Naive thymus-derived CD8-positive, alpha-beta T cell (primary cell): ENCODE measurements at places on chromosomes 6 and 20.

- no peak for DNase-seq
Measured at GRCh38 chr6:133460101-133460500, 218.9 kb downstream of the EYA4 start.

- no peak for DNase-seq
Measured at GRCh38 chr6:30947231-30947630, 6.5 kb downstream of the MUCL3 start.

GRCh38 chr20:46207793-46208192, 89.7 kb downstream of the CD40 start:
- no peak for DNase-seq

- DNase-seq, result no peak
Measured at GRCh38 chr6:147528511-147529145, 20.1 kb downstream of the SAMD5 start.

GRCh38 chr6:142523515-142524375, 221.9 kb downstream of the ADGRG6 start:
- no peak for DNase-seq

DNA sequence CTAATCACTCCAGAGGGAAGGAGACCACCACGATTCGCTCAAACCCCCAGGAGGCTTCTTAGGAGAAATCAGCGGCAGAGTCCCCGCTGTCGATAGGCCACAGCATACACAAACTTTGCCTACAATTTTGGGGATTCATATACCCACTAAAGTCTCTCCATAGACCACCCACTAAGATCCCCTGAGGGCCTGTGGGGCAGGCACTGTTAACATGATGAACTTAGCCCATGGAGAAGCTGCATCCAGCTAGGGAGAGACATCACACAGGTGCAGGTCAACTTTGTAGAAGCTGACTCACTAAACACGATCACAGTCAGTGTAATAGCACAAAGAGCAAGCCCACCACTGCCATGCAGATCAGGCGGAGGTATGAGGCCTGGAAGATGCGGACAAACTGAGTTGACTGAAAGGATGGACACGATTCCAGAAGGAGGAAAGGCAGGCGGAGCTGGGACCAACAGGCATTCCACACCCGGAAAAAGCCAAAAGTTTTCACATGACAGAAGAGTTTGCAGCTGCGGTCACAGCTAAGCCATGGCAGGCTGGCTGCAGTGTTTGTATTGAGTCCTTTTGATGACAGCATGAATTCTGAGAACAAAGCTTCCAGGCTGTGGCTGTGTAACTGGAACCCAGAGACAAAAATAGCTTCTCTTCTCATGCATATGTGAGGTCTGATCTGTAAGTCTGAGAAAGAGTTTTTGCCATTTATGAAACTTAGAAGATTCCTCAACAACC, 75.7 kb upstream of the QKI start:
- no peak for DNase-seq

DNA sequence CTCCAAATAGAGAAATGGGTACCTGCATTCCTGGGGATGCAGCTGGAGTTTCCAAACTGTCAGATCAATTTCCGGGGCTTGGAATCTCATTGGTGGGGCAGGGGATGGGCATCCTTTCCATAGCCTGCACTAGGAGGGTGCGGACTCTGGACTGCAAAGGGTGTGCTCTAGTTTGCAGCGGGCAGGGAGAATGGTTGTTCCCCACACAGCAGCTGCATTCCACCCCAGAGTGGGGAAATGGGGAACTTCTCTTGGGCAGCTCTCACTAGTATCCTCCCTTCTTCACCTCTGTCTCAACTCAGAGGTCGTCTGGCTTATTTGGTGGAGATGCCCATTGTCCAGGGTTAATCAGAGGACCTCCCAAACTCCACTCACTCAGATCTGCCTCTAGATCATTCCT, 34.5 kb upstream of the CDKN1A start:
- no peak for DNase-seq

GRCh38 chr20:11041396-11041795, 367.6 kb upstream of the JAG1 start:
- no peak for DNase-seq

DNA sequence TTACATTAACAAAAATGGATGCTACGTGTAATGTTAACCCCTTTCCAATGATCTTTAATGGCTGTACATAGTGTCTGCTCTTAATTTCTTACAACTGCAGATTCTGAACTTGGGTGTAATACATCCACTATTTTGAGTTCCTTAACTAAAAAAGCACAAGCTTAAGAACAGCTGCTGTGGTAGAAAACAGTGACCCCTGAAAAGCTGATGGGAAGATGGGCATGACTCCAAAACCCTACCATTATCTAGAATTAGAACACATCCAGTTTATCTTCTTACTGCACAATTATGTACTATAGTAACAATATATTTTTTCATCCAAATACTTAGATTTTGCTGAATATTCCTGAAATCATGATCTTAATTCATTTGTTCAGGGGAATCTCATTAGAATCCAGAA, 49.3 kb downstream of the LYRM4 start:
- DNase-seq, result no peak

- peak; percentile 28 for DNase-seq
Measured at GRCh38 chr6:130697995-130698535, 129.1 kb upstream of the SMLR1 start.

GRCh38 chr20:63572788-63573646, 1.0 kb downstream of the HELZ2 start:
- DNase-seq, result no peak

DNA sequence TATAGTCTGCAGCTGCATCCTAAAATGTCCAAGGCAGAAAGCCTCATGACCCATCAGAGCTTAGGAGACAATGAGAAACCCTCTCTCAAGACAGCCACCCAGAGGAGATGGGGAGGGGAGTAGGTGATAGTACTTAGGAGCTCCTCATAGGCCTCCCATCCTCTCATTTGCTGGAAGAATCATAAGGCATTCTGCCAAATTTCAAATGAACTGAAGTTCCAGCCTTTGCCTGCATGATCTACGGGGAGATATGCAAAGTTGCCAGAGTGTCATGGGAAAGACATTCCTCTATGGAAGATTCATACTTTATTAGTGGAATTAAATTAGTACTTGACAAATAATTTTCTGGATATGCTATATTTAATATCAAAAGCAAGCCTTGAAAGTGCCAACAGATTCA, 194.1 kb upstream of the GJE1 start:
- DNase-seq, result no peak

- DNase-seq, result no peak
Measured at GRCh38 chr6:25952535-25952934, 10.1 kb upstream of the TRIM38 start.

GRCh38 chr20:25676164-25676809, 20.4 kb downstream of the ZNF337 start:
- no peak for DNase-seq

GRCh38 chr20:13525225-13525940, 113.3 kb downstream of the TASP1 start:
- no peak for DNase-seq

- DNase-seq, result no peak
Measured at GRCh38 chr6:54990001-54990400, 143.4 kb downstream of the FAM83B start.
